ENCODE measurements at places on chromosomes 5 and 9.

DNA sequence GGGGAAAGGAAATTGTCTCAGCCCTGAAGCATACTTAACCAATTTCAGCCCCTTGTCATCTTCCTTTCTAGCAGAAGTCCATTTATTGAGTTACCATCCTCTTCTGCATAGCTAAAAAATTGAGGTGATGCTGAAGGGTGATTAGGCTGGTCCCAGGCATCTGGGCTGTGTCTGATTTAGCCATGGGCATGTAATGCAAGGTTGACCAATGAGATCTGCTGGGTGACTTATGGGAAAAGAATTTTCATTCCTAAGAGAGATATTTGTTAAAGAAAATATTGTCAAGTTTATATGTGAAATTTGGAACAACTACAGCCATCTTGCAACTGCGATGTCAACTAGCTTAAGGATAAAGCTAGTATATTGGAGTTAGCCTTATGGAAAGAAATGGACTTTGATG is 5.1 kb downstream of the ITGA2 start:
- DNase-seq, result no peak

DNA sequence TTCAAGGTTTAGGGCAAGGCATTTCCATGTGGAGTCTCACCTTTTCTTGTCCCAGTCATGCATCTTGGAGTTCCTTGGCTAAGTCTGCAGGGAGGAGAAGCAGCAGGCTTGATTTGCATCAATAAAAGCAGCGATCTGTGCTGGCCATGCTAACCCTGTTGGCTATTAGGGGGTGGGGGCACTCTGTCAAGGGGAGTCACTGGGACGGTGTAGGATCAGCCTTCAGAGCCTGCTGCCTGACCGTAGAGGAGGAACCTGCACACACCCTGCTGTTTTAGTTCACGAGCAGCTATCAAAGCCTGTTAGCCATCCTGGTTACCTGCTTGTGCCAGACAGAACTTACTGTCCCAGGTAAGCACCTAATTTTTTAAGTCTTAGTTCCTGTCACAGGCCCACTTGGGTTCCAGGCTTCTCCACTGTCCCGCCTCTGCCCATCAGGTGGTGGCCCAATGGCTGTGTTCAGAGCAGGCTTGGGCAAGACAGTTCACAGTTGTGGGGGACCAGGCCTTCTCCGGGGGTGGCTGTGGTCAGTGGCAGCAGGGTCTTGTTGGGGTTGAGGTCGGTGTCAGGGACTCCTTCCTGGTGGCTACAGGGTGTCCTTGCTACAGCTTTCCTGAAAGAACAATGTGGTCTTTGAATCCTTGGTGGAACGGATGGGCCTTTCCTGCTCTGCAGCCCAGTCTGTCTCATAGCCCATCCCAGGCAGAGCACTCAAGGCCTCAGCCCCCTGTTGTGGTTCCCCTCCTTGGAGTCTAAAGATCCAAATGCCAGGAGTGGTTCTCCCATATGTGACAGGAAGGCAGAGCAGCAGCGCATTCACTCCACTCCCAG is 43.7 kb downstream of the SECISBP2 start:
- no peak for DNase-seq

DNA sequence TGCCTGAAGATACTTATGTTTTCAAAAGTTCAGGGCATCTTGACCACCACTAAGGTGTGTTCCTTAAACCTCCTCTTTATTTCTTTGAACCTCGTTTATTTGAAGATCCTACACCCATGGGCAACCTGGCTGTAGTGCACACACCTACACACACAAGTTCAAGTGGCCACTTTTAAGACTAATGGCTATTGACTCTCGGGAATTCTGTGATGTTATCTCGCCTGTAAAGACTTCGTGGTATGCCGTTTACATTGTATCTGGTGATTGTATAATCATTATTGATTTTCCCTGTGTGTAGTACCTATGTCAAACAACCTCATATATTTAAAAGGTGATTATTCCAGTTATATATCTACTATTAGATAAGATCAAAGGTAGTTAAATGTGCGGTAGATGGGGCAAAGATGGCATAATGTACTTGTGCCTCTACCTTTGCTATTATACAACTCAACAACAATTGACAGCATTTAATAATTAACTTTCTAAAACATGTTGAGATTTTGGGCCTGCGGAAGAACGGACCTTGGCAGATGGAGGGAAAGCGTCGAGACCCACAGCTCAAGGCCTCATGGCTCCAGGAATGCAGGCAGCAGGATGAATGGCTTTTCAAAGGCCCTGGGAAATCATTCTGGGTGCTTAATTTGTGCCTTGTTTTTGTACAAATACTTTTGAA is 51.4 kb upstream of the IRX2 start:
- DNase-seq, result no peak

- DNase-seq, result no peak
These were observed 203.0 kb downstream of the KDM4C start for GRCh38 chr9:6960777-6961176.

Data from CD4-positive, CD25-positive, alpha-beta regulatory T cell (primary cell).